Type B pancreatic cell (in vitro differentiated cells): ENCODE measurements at places on chromosomes 16 and 17.

DNA sequence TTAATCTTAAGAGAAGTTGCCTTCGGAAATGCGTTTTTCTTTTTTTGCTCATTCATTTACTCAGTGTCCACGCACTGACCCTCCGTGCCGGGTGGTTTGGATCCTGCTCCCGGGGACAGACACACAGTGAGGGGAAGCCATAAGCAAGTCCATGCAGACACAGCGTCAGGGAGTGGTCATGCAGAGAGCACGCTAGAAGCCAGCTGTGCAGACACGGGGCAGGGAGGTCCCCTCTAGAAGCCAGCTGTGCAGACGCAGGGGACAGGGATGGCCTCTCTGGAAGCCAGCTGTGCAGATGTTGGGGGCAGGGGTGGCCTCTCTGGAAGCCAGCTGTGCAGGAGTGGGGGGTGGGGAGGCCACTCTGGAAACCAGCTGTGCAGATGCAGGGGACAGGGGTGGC lies 4.8 kb downstream of the GAA start:
- no peak for DNase-seq
- H3K27ac ChIP-seq = no peak overlapping the region
- H3K4me3 ChIP-seq = no peak overlapping the region
- H3K27me3 ChIP-seq = no peaks in the 10 kb centered on the region
- H3K4me1 ChIP-seq = peaks cover 23% of the 10 kb centered on the region

DNA sequence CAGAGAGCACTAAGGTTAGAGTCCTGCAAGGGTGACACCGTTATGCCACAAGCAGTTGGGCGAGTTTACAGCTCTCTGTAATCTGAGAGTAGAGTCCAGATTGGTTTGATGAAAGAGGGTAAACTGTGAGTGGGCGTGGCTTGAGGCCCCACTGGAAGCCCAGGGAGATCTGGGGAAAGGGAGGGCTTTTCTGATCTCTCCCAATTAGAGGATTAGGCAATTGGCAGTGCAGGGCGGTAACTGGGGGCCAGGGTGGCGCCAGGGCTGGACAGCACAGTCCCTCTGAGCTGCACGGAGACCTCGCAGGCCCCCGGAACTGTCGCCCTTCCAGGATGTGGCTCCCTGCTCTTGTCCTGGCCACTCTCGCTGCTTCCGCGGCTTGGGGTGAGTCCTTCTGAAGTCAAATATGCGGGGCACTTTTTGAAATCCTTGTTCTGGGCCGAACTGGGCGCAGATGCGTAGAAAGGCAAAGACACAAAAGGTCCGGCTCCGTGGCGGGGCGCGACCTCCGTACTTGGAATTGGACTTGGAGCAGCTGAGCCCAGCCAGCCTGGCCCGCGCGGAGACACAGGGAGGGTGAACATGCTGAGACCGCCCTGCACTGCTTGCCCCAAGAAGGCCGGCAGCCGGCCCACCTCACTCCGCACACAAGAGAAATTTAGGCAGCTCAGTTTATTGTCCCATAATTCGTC lies 72.4 kb downstream of the CES1 start:
- no peaks in the 10 kb centered on the region for H3K36me3 ChIP-seq
- H3K27me3 ChIP-seq = peaks cover 39% of the 10 kb centered on the region
- H3K4me3 ChIP-seq = peak overlapping the region; percentile 76
- H3K4me1 ChIP-seq = no peaks in the 10 kb centered on the region
- DNase-seq = no peak

GRCh38 chr16:9016824-9017223 lies 53.1 kb upstream of the USP7 start:
- no peak for DNase-seq
- no peaks in the 10 kb centered on the region for H3K36me3 ChIP-seq
- no peak overlapping the region for H3K27ac ChIP-seq
- H3K27me3 ChIP-seq = peaks cover 3% of the 10 kb centered on the region

GRCh38 chr17:39352511-39352910 lies 48.9 kb downstream of the FBXL20 start:
- H3K36me3 ChIP-seq = peaks cover 4% of the 10 kb centered on the region
- DNase-seq = peak; percentile 15
- H3K4me1 ChIP-seq = no peaks in the 10 kb centered on the region
- H3K4me3 ChIP-seq = no peak overlapping the region

DNA sequence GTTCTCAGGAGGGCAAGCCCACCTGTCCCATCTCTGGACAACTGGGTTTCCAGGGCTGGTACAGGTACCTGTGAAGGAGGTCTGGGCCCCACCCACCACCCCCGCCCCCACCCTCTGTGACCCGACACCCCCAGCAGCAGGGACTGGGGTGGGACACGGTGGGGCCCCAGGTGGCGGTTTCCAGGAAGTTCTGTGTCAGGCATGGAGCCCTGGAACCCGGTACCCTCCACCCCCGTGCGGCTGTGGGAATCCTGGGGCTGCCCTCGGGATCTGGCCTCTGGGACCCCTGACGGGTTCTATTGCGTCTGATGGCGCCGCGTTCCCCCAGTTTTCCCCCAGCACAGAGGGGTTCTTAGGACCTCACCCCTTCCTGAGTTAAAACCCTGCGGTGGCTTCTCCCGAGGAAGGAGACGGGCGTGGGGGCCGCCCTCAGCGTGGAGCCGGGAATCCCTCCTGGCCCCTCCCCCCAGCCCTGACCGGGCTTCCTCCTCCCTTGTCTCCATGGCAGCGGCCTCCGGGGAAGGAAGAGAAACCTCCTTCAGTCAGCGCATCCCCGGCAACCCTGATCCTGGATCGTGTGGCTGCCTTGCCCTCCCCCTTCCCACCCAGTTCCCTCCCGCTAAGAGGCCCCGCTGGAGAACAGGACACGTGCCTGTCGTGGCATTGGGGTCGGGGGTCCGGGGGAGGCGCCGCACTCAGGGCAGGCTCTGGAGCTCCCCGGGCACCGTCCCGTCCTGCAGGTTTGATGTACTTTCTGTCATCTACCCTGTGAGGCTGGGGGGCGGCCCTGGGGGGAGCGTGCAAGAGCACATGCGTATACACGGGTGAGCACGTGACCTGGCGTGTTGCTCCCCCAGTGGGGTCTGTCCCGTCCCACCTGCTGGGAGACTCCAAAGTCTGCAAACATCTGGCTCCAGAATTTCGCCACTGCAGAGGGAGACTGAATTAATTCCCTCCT lies 30.3 kb downstream of the CACNA1H start:
- no peak for DNase-seq
- H3K4me1 ChIP-seq = no peaks in the 10 kb centered on the region
- no peaks in the 10 kb centered on the region for H3K27me3 ChIP-seq
- no peaks in the 10 kb centered on the region for H3K36me3 ChIP-seq

- no peaks in the 10 kb centered on the region for H3K27me3 ChIP-seq
- H3K27ac ChIP-seq = peak overlapping the region; percentile 55
- H3K4me1 ChIP-seq = peaks cover 19% of the 10 kb centered on the region
- no peak for DNase-seq
- no peaks in the 10 kb centered on the region for H3K36me3 ChIP-seq
Observed at GRCh38 chr17:14739656-14740431, 439.0 kb downstream of the HS3ST3B1 start.

- H3K27me3 ChIP-seq = no peaks in the 10 kb centered on the region
- peaks cover 30% of the 10 kb centered on the region for H3K36me3 ChIP-seq
- no peaks in the 10 kb centered on the region for H3K4me1 ChIP-seq
- no peak overlapping the region for H3K27ac ChIP-seq
Observed at GRCh38 chr17:28684963-28685362, 23.0 kb downstream of the SUPT6H start.

GRCh38 chr17:32116937-32117336 lies 25.4 kb upstream of the RHOT1 start:
- H3K36me3 ChIP-seq = no peaks in the 10 kb centered on the region
- H3K27ac ChIP-seq = no peak overlapping the region
- H3K4me3 ChIP-seq = no peak overlapping the region
- no peaks in the 10 kb centered on the region for H3K27me3 ChIP-seq
- peaks cover 12% of the 10 kb centered on the region for H3K4me1 ChIP-seq
- no peak for DNase-seq

DNA sequence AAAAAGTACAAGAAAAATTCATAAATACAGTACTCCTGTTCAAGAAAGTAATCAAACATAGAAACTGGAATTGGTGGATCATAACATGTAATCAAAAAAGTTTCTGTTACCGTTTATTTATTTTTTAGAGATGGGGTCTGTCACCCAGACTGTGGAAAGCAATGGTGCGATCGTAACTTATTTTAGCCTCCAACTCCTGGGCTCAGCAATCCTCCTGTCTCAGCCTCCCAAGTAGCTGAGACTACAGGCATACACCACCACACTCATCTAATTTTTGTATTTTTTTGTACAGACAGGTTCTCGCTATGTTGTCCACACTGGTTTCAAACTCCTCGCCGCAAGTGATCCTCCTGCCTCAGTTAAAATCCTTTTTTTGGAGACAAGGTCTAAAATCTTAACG lies 22.5 kb downstream of the ARHGAP17 start:
- peaks cover 12% of the 10 kb centered on the region for H3K36me3 ChIP-seq
- DNase-seq = no peak
- no peak overlapping the region for H3K27ac ChIP-seq
- H3K4me1 ChIP-seq = peaks cover 41% of the 10 kb centered on the region
- H3K4me3 ChIP-seq = no peak overlapping the region

DNA sequence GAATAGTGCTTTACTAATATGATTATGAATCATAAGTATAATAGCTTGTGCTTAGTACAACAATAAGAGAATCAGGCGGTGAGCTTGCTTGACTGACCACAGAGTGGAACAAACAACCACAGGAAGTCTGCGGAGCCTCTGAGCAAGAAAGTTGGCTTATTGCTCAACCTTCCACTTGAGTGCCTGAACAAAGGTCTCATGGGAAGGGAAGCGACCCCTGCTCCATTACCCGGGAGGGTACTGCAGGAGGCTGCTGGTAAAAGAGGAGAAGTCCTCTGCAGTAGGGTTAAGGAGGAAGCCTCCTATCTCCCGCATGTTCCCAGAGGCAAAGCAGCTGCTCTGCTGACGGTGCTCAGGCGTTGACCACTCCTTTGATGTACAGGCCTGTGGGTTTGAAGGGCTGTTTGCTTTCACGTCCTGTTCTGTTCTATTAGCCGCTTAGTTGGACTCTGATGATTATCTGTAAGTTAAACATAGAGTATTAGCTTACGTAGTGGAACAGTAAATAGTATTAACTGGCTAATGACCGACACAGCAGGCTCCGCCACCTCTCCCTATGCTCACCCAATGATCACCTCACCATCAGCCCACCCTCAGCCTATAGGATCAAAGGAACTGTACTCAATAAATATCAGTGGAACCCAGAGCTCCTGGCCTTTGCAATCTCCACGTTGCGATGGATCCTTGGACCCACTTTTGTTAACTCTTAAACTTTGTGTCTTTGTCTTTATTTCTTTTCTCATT lies 17.5 kb downstream of the ALOX15B start:
- H3K4me1 ChIP-seq = peaks cover 14% of the 10 kb centered on the region
- H3K36me3 ChIP-seq = no peaks in the 10 kb centered on the region
- peak overlapping the region; percentile 35 for H3K4me3 ChIP-seq
- H3K27me3 ChIP-seq = peaks cover 63% of the 10 kb centered on the region

DNA sequence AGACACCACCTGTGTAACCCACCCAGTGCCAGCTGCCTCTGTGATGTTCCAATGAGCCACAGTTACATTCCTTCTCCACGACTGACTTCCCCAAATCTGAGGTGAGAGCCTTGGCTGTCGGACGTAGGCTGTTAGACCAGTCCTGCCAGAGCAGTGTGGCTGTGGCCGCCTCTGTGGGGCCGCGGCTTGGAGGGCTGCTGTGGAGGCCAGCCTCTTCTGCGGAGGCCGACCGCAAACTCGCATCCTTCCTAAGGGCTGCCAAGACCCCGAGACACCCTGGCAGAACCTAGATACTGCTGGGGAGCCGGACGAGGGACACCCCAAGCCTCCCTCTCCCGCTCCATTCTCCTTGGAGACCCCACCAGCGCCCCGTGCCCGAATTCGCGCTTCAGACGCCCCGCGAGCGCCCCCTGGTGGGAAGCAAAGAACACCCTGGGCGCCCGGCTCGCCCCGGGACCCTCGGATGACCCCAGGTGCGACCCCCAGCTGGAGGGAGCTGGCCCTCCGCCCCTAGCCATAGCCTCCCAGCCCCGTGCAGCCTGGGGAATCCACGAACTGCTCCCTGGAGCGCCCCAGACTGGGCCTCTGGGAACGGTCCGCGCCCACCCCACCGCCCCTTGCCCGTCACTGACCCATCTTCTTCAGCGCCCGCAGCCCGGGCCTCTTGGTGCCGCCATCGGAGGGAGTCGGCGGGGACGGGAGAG lies 547 bp downstream of the PLCD3 start:
- peak overlapping the region; percentile 74 for H3K27ac ChIP-seq
- peaks cover 3% of the 10 kb centered on the region for H3K36me3 ChIP-seq
- H3K4me3 ChIP-seq = peak overlapping the region; percentile 79
- DNase-seq = peak; percentile 86
- no peaks in the 10 kb centered on the region for H3K27me3 ChIP-seq
- peaks cover 23% of the 10 kb centered on the region for H3K4me1 ChIP-seq

- no peak for DNase-seq
- no peaks in the 10 kb centered on the region for H3K27me3 ChIP-seq
- H3K4me3 ChIP-seq = no peak overlapping the region
- H3K4me1 ChIP-seq = no peaks in the 10 kb centered on the region
- no peak overlapping the region for H3K27ac ChIP-seq
Observed at GRCh38 chr17:81429821-81430551, 34.7 kb downstream of the BAHCC1 start.

DNA sequence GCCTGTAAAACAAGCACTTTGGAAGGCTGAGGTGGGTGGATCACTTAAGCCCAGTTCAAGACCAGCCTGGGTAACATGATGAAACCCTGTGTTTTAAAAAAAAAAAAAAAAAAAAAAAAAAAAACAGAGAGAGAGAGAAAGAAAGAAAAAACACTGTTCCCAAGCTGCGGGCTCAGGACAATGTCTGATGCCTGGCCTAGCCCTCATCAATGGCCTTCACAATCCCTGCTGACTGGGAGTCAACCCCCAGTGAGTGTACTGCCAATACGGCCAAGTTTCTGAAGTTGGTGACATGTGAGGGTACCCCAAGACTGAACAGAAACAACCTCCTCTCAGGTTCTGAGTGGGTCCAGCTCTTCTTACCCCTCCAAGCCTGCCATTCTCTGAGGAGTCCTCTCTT lies 116.5 kb downstream of the ZNF778 start:
- H3K27me3 ChIP-seq = no peaks in the 10 kb centered on the region
- H3K4me1 ChIP-seq = peaks cover 41% of the 10 kb centered on the region
- DNase-seq = no peak

- H3K36me3 ChIP-seq = no peaks in the 10 kb centered on the region
- DNase-seq = no peak
Observed at GRCh38 chr16:50712560-50712898, 19.1 kb downstream of the NOD2 start.
